ENCODE measurements at places on chromosomes 7 and 10. TPM values are rescaled to one million over a fixed set of nuclear protein-coding genes. Genes with fewer than 3 reads are reported as not detected.

DNA sequence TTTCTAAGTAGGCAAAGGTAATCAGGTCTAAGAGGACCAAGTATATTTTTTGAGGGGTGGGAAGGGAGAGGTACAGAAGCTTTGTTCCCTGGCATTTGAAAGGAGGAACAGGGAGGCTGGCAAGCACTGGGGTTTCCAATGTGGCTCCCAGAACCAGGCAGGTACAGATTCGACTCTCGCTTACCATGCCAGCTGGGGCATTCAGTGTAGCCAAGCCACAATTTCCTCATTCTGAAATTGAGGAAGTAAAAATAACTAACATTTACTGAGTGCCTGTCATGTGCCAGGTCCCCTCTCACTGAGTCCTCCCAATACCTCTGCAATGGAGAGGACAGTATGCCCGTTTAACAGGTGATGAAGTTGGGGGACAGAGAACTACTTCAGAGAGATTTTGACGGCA is 45.9 kb upstream of the BET1 start:
- H3K27me3 ChIP-seq = peaks cover 6% of the 10 kb centered on the region
- peaks cover 10% of the 10 kb centered on the region for H3K4me1 ChIP-seq
- H3K36me3 ChIP-seq = no peaks in the 10 kb centered on the region

DNA sequence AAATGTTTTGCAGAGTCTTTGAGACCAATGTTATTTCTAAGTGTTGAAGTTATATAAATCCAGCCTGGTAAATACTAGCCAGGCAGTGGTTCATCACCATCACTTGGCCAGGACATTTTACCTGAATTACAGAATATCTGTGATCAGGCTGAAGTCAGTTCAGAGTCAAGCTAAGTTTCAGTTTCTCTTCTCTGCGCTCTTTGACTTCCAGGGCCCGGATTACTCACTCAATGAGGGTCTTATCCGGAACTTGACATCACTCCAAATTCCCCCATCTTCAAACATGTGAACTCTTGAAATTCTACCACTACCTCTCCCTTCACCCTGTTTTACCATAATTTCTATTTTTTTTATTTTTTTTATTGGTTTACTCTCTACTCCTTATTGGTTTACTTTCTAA is 36.6 kb upstream of the CCAR1 start:
- H3K27ac ChIP-seq = peak overlapping the region; percentile 41
- DNase-seq = no peak
- H3K36me3 ChIP-seq = peaks cover 37% of the 10 kb centered on the region
- H3K4me1 ChIP-seq = no peaks in the 10 kb centered on the region
- no peak overlapping the region for H3K4me3 ChIP-seq
- no peaks in the 10 kb centered on the region for H3K27me3 ChIP-seq

Gene ATG9B
- total RNA-seq = 0.58 TPM

- peak overlapping the region; percentile 96 for H3K27ac ChIP-seq
- H3K4me3 ChIP-seq = peak overlapping the region; percentile 88
- H3K27me3 ChIP-seq = peaks cover 2% of the 10 kb centered on the region
- DNase-seq = peak; percentile 57
- H3K36me3 ChIP-seq = peaks cover 10% of the 10 kb centered on the region
Measured at GRCh38 chr10:70816220-70816894, 609 bp downstream of the SGPL1 start.

Gene TMEM196
- 0.55 TPM for total RNA-seq
